OCI-M1 (cell line): ENCODE measurements at places on chromosomes 1 and 21.

- no peak for DNase-seq
These were observed 23.6 kb upstream of the TRIM67 start for GRCh38 chr1:231138236-231138635.

DNA sequence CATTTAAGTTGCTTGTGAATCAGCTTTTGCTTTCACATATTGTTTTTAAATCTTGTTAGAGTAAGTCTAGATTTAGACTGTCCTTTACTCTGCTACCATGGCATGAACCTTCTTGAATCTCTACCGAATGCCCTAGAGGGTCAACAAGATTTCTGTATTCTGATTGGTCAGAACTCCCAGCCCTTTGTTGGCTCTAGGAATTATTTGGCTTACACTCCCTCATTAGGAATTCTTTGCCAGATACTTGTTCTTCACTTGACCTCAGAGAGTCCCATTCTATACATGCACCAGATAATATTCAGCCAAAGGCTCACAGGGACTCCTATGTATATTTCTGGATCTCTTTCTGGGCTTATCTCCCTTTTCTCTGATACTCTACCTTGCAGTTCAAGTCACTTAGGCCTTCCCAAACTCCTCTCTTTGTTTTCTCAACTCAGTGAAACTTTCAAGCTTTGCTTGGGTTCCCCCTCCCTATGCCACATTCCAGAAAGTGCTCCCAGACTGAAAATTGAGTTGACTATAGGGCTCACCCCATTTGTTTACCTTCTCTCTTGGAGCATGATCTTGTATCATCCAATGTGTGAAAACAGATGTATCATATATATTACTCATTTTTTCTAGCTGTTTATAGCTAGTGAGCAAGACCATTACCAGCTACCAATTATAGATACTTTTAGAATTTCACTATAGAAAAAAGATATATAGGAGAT, 405.0 kb downstream of the PLPP3 start:
- no peak for DNase-seq

DNA sequence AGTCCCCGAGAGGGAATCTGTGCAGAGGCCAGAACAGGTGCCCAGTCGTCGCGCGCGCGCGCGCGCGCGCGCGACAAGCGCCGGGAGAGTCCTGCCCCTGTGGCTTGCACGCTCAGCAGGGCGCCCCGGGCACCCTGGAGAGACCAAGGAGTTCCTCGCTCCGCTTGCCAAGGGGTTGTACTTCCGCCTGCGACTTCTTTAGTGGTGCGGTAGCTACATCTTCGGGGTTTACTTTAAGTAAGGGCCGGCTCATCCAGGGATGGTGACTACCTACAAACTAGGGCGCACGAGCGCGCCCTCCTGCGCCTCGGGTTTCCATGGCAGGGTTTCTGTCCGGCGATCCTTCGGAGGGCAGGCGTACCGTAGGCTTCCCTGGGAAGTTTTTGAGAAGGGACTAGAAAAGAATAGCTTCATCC, 1.4 kb downstream of the LHX4 start:
- peak; percentile 58 for DNase-seq

DNA sequence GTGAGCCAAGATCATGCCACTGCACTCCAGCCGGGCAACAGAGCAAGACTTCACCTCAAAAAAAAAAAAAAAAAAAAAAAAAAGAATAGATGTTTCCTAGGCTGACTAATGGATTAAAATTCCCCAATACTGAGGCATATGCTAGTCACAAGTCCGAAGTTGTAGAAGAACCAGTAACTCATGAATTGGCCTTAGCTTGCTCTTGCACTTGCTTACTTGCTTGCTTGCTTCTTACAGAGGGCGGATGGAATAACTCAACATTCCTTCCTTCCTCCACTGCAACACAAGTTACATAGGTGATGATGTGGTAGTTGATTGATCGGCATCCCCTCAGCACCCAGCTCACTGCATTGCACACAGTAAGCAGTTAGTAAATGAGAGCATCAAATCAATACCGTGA, 2.8 kb upstream of the TARS2 start:
- DNase-seq, result no peak

DNA sequence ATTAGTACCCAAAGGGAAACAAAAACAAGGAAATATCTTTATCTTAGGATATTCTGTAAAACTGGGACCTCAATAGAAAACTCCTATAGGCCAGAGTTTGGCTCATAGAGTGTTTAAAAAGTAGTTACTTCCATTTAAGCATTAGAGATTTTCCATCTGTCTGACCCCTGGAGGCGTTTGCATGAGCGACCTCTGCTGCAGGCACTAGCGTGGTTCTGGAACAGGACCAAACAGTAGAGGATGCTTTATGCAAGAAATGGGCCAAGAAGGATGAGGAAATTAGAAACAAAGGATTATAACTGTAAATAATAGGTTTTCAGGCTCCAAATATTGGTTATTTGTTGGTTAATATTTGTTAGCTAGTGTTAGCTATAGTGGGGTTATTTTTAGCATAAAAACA, 5.7 kb downstream of the ZBTB40 start:
- DNase-seq, result no peak

DNA sequence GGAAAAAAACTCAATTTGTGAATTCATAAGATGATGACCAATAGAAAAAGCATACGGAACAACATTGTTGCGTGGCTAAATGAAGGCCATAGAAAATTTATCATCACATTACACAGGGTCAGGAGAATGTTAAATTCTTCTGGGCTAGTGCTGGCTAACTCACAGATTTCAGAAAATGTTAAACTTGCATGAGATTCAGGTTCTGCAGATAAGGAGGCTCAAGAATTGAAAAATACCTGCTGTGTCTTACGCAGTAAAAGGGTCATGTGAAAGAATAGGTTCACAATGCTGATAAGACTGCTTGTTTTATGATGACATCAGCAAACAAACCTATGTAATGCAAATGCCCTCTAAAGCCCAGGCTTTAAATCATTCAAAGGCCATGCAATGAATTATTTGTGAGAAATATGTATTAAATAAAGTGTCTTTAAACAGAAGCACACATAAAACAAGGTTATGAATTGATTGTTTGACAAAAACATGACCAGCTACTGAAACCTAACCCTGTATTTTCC, 378.8 kb downstream of the USP25 start:
- DNase-seq, result no peak

- DNase-seq, result peak; percentile 83
These were observed 76.4 kb downstream of the EVI5 start for GRCh38 chr1:92708368-92708950.

GRCh38 chr1:90044346-90044745, 49.4 kb downstream of the ZNF326 start:
- DNase-seq, result no peak
